ENCODE measurements at places on chromosomes 1 and 21.

DNA sequence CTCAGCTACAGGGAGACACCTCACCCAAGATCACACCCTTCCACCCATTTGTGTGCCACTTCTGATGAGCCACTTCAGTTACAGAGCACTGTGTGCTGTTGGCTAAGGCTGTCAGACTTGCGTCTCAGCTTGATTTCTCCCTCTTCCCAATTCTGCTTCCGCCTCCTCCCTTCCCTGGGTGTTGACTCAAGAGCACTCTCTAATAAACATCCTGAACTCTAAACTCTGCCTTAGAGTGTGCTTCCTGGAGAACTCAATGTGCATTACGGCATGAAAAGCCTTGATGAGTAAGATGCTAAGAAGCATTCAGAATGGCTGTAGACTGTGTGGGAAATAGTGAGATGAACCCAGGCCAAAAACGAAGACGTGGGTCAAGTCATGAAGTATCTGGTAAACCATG lies 54.9 kb upstream of the S1PR1 start:
- no peak for DNase-seq

DNA sequence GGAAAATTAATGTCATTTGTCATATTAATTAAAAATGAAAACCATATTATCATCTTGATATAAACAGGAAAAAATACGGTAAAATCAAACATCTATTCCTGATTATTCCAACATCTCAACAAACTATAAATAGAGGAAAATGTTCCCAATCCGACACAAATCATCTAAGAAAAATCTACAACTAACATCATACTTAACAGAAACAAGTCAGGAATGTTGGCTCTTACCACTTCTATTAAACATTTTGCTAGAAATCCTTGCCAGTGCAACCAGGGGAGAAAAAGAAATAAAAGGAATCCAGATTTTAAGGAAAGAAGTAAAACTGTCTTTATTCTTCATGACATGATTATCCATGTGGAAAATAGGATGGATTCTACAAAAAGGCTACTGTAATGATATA lies 77.0 kb upstream of the IRF2BP2 start:
- no peak for DNase-seq

DNA sequence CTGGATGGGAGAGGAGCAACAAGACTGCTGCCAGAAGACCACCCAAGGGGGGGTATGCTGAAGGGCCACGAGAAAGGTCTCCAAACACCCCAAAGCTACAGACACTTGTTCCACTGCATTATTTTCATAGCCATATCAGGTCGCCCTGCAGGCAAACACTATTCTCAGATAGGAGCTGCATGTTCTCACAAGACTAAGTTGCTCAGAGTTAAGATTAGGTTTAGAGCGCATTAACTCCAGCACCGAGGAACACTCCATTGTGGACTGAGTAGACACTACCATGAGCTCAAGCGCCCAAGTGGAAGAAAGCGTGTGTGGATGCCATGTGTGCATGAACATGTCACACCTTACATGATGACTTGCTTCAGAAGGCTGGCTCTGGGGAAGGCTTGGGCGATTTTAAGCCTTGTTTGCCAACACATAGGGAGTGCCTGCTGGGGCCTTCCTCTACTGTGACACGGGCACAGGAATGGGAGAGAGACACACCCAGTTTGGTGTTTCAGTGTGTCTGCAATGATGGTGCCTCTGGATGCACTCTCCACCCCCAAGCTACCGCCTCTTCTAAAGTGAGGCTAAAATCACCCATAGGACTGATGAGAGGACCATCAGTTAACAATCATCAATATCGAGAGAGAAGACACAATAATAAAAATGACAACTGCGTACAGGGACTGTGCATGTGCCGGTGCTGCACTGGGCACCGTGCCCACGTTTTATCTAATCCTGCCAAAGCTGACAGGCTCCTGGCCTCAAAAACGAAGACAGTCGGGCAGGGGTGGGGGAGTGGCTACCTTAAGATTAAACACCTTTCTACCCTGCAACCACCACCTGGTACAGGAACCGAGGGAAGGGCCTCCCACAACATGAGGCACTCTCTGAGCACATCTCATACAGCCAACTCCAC lies 34.9 kb downstream of the SSBP3 start:
- no peak for DNase-seq

DNA sequence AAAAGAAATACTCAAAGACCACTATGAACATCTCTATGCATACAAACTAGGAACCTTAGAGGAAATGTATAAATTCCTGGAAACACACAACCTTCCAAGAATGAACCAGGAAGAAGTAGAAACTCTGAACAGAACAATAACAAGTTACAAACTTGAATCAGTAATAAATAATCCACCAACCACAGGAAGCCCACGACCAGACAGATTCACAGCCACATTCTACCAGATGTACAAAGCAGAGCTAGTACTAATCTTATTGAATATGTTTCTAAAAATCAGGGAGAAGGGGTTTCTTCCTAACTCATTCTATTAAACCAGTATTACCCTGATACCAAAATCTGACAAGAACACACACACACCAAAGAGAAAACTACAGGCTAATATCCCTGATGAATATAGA lies 263.8 kb downstream of the NCAM2 start:
- DNase-seq = no peak

- DNase-seq = no peak
Measured at GRCh38 chr1:37628026-37628556, 6.6 kb downstream of the RSPO1 start.

GRCh38 chr1:192066202-192066601 lies 92.1 kb upstream of the RGS18 start:
- DNase-seq = no peak

DNA sequence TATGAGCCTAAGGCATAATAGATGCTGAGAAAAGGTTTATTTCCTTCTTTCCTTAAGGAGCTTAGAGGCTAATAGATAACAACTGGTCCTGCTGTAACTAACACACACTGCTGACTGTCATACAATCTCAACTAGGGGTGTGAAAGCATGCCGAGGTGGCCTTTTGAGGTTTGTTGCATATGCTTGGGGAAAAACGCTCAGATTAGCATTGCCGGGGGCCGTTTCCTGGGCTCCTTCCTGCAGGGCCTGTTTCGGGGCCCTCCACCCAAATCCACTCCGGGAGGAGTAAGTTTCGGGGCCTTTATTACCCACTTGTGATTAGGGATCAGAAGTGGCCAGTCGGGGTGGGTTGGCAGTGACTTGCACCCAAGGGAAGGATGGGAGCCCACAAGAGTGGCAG lies 27.2 kb upstream of the RCSD1 start:
- no peak for DNase-seq

DNA sequence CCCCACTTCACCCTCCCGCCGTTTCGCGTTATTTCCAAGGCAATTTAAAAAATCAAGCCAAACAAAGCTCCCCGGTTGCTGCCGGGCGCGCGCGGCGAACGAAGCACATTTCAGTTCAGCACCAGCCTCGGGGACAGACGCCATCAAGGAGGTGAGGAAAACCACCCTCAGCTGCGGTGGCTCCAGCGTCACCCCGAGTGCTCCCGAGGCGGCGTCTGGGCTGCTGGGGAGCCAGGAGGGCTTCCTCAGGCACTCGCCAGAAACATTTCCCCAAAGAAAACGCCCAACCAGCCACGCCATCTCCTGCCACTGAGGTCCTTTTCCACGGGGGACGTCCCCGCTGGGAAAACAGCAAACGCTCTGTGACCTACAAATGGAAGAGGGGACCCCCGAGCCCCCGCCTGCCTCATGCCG lies 623 bp downstream of the GNG4 start:
- DNase-seq = peak; percentile 70

DNA sequence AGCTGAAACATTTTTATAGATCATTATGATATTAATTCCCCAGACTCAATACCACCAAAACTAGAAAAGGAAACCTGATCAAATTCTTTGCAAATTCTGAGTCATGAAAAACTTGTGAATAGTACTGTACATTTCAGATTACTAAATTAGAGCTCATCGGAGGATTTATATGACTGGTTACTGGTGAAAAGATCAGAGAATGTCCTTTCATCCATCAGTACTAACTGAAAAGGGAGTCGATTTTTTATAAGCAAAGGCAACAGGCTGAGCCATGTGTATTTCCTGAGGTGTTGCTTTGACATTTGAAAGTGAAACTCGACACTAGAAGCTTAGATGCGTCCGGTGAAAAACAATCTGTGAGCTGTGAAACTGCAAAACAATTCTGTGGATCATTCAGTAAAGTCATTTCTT lies 155.7 kb downstream of the TNFSF18 start:
- no peak for DNase-seq

DNA sequence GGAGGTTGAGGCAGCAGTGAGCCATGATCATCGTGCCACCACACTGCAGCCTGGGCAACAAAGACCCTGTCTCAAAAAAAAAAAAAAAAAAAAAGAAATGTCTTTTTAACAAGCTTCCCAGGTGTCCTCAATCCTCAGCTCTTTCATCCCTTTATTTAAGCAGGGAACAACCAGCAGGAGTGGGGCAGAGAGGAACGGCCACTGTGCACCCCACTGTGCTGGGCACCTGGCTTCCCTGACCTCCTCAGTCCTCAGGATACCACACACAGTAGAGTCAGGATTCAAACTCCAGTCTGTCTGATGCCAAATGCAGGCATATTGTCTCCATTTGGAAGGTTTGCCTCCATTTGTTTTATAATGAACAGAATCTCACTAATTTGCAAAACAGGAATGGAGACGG lies 19.8 kb upstream of the PTAFR start:
- DNase-seq = no peak

DNA sequence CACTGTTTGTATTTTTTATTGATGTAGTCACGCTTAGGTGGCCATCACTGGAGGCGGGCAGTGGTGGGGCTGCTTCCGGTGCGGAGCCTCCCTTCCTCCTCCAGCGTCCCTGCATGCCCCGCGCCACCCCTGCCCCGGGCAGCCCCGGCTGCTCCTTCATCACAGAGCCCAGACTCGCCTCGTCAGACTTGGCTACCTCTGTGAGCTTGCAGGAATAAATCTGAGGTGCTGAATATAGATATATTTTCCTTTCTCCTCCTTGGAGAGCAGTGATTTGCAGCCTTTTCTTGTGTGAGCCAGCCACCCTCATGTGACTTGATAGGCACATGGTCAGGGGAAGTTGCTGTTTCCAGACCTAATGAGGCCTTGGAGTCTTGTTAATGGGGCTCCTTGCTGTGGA lies 412.7 kb upstream of the VAMP3 start:
- no peak for DNase-seq

DNA sequence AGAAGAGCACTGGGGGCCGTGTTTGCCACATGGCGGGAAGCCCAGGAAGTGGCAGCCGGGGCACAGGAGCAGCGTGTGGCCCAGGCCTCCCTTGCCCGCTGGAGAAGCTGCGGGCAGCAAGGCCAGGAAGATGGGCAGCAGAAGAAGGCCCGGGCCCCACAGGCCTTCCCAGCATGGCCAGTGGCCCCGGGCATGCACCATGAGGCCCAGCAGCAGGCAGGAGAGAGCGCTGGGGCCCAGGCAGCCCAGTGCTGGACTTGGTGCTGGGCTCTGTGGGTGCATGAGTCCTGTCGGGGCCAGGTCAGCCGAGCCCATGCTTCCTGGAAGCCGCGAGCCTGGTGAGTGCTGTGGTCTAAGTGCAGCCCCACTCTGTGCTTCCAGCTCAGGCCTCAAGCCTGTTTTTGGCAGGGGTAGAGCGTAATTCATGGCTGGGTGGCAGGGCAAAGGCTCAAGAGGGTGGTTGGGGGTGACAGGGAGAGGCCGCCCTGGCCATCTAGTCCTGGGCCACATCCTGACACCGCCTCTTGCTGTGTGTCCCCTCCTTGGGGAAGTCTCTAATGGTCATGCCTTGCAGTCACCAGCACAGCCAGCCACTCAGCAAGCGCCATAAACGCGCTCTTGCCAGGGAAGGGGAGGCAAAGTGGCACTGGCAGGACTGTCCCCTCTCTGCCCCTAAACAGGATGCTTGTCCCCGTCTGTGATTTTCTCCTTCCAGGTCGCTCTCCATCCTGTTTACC lies 21.3 kb downstream of the MTHFR start:
- DNase-seq = no peak

GRCh38 chr1:20343149-20343937 lies 52.7 kb downstream of the VWA5B1 start:
- no peak for DNase-seq

DNA sequence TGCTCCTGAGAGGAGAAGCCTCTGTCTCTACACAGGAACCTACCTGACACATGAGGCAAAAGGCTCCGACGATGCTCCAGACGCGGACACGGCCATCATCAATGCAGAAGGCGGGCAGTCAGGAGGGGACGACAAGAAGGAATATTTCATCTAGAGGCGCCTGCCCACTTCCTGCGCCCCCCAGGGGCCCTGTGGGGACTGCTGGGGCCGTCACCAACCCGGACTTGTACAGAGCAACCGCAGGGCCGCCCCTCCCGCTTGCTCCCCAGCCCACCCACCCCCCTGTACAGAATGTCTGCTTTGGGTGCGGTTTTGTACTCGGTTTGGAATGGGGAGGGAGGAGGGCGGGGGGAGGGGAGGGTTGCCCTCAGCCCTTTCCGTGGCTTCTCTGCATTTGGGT lies 3.9 kb upstream of the ACKR1 start:
- no peak for DNase-seq

DNA sequence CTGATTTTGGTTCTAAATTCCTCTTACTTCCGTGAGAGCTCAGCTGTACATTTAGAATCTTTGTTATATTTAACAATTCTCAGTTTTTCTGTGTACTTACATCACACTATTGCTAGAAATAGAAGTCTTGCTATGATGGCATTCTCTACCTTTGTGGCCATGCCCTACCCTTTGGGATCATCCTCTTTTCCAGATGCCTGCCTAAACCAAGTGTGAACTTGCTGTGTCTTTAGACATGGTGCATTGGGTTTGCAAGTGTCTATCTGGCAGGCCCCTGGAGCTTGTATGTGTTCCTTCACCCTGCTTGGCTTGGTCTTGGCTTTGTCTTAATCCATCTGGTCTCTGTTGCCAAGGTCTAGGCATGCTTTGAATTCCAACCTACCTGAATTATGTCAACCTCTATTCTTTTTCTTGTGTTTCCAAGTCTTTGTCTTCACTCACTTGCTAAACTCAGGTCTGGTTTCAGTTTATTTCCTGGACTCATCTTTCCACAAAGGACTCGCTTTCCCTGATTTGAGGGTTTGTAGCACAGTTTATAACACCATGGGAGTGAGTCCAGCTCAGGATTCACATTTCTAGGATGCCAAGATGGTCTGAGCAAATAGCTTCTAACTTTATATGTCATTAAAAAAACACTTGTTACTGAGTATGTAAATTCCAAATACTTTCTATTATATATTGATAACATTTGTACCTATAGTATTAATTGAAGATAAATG lies 20.6 kb upstream of the APOBEC4 start:
- DNase-seq = no peak

GRCh38 chr1:183936791-183937190 lies 100.7 kb downstream of the COLGALT2 start:
- DNase-seq = no peak

DNA sequence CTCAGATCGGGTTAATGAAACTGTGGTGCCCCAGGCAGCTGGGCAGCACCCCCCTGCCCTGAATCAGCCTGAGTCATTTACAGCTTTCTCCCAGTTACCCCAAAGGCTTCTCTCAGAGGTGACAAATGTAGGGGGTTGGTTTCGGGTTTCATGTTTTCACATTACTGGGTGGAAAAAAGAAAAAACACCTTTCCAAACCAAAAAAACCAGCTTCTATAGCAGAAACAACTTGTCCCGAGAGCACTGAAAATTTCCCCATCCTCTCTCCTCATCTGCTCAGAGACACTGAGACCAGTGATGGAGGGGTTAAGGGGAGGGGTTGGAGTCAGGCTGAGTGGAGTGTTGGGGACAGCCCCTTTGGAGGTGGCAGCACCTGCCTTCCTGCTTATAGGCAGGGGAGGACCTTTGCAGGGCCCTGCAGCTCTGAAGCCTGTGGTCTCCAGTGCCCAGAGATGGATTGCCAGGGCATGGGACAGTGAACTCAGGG lies 15.6 kb downstream of the UTP11 start:
- DNase-seq = no peak

Data from 8988T (cell line).